ENCODE measurements at places on chromosomes 5 and 9. TPM values are rescaled to one million over a fixed set of nuclear protein-coding genes. Genes with fewer than 3 reads are reported as not detected.

Gene TNPO1
- 73.8 TPM for polyA plus RNA-seq

Gene SRA1
- polyA plus RNA-seq = 21.7 TPM

Gene FBXW11
- 36.3 TPM for polyA plus RNA-seq

Gene MEF2C
- polyA plus RNA-seq = 939 TPM

Gene CENPK
- 23.1 TPM for polyA plus RNA-seq

Gene GNE
- 15.4 TPM for polyA plus RNA-seq

Gene PTGES
- polyA plus RNA-seq = 6.8 TPM

Gene CDH9
- 0.37 TPM for polyA plus RNA-seq

Gene WNT8A
- polyA plus RNA-seq = not detected

Gene SLC45A2
- 0.12 TPM for polyA plus RNA-seq

Gene FAM81B
- polyA plus RNA-seq = 8.3 TPM

Gene INSL4
- not detected for polyA plus RNA-seq

Gene LCN2
- polyA plus RNA-seq = 0.90 TPM

Data from muscle of arm (tissue), 14 donors.